ENCODE measurements at places on chromosomes 5 and 9.
A peak's percentile ranks its signal among the peaks of the same experiment; 100 is the strongest.

GRCh38 chr5:180040287-180041214 is 31.0 kb downstream of the RNF130 start:
- DNase-seq: no peak

DNA sequence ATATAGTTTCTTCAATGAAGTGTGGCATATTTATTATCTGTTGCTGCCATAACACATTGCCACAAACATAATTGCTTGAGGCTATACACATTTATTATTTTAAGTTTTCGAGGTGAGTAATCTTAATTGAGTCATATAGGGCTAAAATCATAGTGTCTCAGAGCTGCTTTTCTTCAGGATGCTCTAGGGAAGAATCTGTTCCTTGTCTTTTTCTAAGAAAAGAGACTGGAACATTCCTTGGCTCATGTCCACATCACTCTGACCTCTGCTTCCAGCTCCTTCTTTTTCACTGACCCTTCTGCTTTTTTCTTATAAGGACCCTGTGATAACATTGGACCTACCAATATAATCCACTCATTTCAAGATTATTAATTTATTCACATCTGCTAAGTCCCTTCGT is 632.4 kb upstream of the TYRP1 start:
- DNase-seq: no peak

- DNase-seq: no peak
These were observed 74.0 kb upstream of the SMIM23 start for GRCh38 chr5:171711571-171711970.

- DNase-seq: no peak
These were observed 132.7 kb upstream of the DMRT1 start for GRCh38 chr9:708551-709432.

- no peak for DNase-seq
These were observed 28.1 kb upstream of the PIK3R1 start for GRCh38 chr5:68187268-68188055.

- no peak for DNase-seq
These were observed 8.8 kb downstream of the SPRY4 start for GRCh38 chr5:142316051-142316450.

- DNase-seq: no peak
These were observed 97.5 kb downstream of the SAXO1 start for GRCh38 chr9:18935541-18935940.

GRCh38 chr5:119948162-119948561 is 318.8 kb downstream of the FAM170A start:
- DNase-seq: no peak

DNA sequence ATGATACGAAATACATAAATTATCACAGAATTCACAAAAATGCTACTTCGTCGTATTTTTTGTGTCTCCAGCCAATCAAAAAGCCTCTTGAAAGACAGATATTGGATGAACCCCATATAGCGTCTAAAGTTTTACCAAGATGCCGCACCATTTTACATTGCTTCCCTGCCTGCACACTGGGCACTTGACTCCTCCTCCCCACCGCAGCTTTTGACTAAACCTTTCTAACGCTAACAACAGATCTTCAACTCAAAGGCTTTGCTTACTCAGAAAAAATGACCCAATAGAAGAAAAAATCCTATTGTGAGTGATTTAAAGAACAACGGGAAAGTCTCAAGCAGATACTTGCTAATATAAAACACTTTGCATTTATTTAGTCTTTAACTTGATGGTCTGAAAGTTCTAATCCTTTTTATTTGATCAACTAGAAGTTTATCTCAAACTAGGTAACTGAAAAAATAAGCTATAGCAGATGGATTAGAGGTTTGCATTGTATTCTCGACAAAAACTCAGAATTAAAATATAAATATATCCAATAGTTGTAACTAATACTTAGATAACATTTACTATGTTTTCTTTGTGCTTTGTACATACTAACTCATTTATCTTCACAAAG is 609.1 kb upstream of the DMAC1 start:
- DNase-seq: no peak

GRCh38 chr9:69412741-69413150 is 87.7 kb downstream of the ENTREP1 start:
- DNase-seq: no peak

- DNase-seq: no peak
These were observed 39.4 kb downstream of the MAT2B start for GRCh38 chr5:163544836-163545235.

DNA sequence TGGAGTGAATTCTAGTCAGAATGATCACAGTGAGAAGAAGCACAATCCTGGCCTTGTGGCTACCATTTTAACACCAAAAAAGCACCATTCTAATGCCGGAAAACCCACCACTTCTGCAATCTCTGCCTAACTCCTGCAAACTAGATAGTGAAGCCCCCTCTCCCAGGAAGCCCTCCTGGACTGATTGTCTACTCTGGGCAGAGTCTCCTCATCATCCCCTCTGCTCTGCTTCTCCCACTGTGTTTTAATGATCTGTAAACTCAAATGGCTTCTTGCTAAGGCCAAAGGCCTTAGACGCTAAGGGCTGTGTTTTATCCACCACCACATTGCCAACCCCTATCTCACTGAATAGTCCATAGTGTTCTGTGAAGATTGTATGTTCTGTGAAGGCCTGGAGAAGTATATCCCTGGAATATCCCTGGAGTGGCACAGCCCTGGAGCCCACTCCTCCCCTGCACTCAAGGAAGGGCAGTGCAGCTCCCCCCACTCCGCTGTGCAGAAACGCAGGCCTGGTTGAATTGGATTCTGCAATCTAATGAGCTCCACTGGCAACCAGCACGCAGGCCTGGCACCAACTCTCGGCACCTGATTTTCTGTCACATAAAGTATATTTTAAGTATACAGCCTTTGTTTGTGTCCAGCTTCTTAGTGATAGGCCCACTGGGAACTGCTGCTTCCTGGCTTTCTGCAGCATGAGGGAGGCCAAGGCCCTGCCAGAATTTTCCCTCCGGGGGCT is 126.3 kb downstream of the ATPSCKMT start:
- no peak for DNase-seq

- DNase-seq: no peak
These were observed 74.3 kb downstream of the SLC44A1 start for GRCh38 chr9:105318729-105319191.

DNA sequence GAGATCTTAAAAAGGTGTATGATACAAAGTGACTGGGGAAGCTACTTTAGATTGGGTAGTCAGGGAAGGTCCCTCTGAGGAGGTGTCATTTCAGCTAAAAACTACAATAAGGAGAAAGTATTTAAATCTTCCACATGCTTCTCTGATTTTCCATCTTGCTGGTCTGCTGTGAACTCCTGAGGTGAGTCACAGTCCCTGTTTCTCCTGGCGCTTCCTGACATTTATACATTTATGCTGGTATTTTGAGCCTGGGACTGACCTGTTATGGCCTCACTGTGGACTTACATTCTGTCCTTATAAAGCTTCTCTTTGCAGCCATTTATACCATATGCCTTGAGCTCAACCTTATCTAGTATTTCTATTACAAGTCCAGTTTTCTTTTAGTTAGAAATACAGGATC is 95.1 kb downstream of the MED27 start:
- no peak for DNase-seq

DNA sequence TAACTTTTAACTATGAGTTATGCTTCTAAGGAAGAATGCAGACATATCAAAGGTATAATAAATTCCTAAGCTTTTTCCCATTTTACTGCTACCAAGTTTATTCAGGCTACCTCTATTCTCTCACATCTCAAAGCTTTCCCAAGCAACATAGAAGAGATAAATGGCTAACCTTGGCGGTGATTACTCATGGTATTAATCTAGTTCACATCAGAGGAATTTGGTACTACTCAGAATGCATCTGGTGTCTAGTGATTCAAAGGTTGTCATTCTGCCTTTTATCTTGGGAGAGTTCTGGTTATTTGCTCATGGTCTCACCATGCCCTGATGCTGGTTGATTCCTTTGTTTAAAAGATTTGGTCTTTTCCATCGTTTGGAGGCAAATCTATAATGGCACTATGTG is 182.7 kb downstream of the TAF11L14 start:
- DNase-seq: no peak

DNA sequence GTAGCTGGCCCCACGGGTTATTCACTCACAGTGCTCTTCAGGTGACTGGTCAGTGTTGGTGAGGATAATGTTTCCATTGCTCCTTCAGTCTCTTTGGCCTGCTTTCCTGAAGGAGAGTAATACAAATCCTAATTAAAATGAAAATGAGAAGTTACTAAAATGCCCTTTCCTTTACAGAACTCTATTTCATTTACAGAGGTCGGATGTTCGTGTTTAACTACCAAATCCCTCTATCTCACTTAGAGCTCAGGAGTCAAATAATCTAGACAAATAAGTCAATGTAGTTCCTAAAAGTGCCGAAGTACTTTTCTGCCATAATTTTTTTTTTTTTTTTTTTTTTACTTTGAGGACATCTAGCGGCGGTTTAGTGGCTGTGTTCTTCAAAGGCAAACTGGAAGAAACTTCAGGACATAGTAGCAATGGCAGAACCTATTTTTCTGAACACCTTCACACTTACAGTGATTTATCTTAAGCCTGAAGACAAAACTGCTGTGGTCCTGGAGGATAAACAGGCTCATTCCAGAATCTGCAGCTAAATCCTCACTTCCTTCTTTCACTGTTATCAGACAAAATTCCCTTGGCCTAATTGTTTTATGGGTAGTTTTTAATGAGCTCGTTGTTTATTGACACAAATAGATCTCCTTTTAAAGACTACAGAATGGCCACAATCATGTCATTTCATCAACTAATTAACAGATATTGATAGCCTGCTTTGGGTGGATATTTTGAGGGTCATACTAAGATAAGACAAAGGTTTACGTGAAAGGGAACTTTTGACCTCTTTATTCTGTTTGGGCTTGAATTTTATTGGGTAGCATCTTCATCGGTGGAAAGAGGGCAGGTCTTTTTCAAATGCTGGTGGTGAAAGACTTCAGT is 207.6 kb upstream of the DMRTA1 start:
- DNase-seq: no peak

- DNase-seq: no peak
These were observed 674 bp upstream of the TNFSF15 start for GRCh38 chr9:114806526-114806900.

GRCh38 chr9:1959371-1959770 is 55.8 kb upstream of the SMARCA2 start:
- no peak for DNase-seq

GRCh38 chr5:170907758-170908157 is 45.9 kb downstream of the RANBP17 start:
- no peak for DNase-seq

DNA sequence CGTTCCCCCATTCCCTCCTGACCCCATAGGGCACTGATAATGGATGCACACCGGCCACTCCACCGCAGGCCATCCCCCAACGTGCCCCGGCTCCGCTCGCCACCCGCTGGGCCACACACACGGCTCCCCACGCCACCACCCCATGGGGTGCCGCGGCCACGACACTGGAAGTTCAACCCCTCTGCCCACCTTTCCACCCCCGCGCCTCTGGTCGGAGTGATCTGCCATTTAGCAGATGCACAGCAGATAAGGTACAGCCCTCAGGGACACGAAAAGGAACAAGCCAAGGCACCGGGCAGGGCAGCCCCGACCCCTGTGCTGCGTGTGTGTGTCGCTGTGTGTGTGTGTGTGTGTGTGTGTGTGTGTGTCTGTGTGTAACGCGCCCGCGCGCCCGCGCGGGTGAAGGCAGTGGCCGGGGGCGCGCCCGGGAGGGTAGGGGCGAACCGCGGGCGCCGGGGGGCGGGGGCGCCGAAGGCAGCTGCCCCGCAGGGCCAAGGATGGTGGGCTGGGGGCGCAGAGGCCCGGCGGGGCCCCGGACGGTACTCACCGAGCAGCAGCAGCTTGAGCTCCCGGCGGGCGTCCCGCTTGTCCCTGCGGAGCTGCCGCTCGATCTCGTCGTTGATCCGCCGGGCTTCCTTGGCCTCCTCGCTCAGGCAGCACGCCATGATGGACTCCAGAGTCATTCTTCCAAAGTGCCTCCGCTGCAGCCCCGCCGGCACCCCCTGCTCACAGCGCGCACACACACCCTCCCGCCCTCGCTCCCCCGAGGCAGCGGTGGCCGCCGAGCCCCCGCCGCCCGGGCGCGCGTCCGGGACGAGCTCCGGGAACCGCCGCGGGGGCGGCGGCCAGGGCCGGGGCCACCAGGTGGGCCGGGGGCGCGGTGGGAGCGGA is 813 bp downstream of the GNAQ start:
- peak; percentile 36 for DNase-seq

GRCh38 chr5:62281411-62281810 is 24.6 kb upstream of the KIF2A start:
- no peak for DNase-seq

- DNase-seq: no peak
These were observed 445.2 kb downstream of the ELAVL2 start for GRCh38 chr9:23380821-23381220.

DNA sequence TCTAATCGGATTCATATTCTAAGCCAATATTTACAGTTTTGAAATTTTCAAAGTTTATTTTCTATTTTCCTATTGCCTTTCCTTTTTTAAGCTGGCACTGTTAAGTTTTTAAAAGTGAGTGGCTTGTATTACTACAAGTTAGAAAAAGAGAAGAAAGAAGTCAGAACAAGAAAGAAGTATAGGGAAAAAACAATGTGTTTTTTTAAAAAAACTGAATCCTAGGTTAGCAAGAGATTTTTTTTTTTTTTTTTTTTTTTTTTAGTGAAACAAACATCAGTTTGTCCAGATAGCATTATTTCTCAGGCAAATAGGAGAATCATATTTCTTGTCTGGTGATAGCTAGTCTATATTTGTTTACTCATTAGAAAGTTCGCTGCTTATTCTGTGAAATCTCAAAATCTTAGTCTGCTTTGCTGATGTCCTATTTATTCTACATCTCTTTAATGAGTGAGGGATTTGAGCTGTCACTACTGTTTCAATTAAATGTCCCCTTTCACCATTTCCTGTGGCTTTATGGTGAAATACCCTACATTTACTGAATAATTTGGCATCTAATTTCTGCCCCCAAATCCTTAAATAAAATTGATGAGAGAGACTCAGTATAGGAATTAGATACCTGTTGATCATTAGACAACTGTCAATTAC is 19.1 kb upstream of the LMNB1 start:
- no peak for DNase-seq

- DNase-seq: no peak
These were observed 560.8 kb downstream of the BNC2 start for GRCh38 chr9:16309469-16310271.

- DNase-seq: no peak
These were observed 119.8 kb upstream of the NEK6 start for GRCh38 chr9:124137944-124138335.

DNA sequence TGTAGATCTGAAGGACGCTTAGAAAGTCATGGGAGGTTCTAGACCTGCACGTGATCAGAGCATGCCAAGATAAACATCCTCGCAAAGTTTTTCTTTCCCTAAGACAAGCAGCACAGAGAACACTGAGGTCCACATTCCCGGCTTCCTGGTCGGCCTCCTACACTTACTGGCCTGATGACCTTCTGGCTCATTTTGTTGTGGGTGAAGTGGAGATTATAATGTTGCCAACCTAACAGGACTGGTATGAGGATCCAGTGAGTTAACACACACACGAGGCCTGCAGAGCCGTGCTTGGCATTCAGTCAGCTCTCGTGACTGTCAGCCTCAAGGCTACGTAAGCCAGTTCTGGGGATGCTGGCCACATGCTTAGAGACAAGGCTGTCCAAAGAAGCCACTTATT is 186.0 kb downstream of the TENT4A start:
- no peak for DNase-seq

GRCh38 chr9:97983589-97984187 is 547 bp downstream of the ANP32B start:
- DNase-seq: peak; percentile 28

GRCh38 chr9:83070261-83070660 is 7.3 kb upstream of the RASEF start:
- no peak for DNase-seq
